Gastroesophageal sphincter (tissue), 4 donors: ENCODE measurements at places on chromosomes 11 and 22. TPM values are rescaled to one million over a fixed set of nuclear protein-coding genes. Genes with fewer than 3 reads are reported as not detected.
A peak's percentile ranks its signal among the peaks of the same experiment; 100 is the strongest.

OR51E2 gene
- total RNA-seq = 0.94 TPM

- no peak for ATAC-seq
Measured at GRCh38 chr11:128766591-128767081, 72.8 kb downstream of the FLI1 start.

GRCh38 chr11:119686177-119686882, 42.7 kb downstream of the NECTIN1 start:
- ATAC-seq = no peak

GRCh38 chr22:31618471-31619176, 43.4 kb downstream of the PISD start:
- no peak for ATAC-seq

- ATAC-seq = no peak
Measured at GRCh38 chr11:78349624-78350023, 68.0 kb downstream of the GAB2 start.

DNA sequence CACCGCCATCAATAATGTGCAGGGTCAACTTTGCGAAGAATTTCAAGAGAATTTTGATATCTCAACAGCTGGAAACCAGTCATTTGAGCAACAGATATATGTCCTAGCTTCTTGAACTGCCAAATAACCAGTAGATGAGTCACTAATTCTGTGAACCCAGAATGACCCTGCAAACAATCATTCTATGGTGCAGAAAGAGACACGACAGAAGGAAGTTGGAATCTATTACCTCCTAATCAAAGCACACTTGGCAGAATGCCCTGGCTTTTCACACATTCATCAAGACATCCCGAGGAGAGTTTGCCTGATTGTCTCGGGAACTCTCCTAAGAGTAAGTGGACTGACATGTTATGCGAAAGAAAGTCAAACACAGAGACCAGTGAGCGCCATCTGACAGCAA, 621.1 kb downstream of the OPCML start:
- ATAC-seq = no peak

DNA sequence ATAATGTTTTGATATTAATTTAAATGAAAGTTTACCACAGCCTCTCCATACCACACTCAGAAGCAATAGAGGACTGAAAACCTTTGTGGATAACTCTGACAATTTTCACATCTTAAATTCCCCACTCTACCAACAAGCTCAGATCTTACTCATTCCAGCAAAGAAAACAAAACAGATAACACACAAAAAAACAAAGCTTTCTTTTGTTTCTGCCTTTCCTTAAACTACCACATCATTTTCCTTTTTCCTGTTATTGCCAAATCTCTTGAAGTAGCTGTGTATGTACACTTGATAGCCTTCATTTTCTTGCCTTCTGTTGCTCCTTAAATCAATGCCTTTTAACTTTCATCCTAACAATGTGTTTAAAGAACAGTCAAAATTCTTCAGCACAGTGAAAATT, 484.9 kb downstream of the NTM start:
- ATAC-seq = no peak

DNA sequence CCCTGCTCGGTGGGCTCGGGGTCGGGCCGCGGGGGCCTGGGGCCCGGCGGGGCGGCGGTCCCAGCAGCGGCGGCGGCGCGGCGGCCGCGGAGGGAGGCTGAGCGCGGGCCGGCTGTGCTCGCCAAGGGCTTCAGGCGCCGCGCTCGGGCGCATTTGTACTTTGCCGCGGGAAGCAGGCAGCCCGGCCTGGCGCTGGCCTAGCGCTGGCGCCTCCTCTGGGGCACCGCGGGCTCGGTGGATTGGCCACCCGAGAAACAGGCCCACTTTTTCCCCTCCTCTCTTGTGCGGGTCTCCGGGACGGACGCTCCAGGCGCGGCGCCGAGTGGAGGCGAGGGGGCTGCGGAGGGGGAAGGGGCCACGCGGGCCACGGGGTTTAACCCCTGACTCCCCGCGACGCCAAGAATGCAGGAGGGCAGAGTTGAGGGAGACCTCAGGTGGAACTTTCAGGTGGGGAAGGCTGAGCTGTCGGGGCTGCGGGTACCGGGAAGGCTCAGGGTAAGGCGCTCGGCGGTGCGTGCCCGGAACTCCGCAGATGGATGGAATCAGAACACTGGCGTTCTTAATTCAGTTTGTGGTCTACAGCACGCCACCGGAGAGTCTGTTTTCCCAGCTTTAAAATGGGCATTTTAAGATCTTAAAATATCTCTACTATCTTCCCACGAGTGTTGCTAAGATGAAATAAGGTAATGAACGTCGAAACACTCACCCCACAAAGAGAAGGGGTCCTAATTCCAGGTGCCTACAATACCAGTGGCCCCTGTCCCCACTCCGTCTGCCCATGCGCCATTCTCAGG, at the start of gene CHRDL2:
CHRDL2 (minus strand) TSS at position 126 of the 794 bp plus-strand sequence. CDS start 538 bp downstream, outside the sequence.
- ATAC-seq = peak; percentile 38

GRCh38 chr22:46290843-46291785, 5.6 kb upstream of the GTSE1 start:
- ATAC-seq = no peak

GRCh38 chr11:47983464-47984397, 3.4 kb downstream of the PTPRJ start:
- no peak for ATAC-seq
